ENCODE measurements at places on chromosomes 2 and 18.

- DNase-seq, result no peak
Measured at GRCh38 chr2:189834059-189834458, 49.8 kb downstream of the PMS1 start.

DNA sequence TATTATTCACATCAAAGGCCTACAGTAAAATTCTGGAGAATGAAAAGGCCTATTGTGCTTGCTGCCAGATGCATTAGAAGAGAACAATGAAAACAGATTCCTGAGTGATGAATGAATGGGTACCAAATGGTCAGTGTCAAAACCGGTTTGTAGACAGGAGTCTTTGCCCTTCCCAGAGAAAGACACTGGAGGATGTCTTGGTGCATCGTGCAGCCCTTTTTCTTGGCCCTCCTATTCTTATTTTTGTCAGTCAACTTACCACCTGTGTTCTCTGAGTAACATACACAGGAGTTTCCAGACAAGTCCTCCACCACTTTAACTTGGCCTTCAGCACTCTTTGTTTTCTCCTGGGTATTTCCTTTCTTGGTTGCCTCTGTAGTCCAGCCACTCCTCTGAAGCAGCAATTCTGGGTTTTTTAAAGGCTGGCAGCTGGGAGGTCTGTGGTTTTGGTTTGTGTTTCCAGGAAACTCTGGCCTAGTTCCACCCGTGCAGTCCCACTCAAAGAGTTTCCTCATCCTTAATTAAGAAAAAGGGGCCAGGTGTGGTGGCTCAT is 29.4 kb downstream of the PSTPIP2 start:
- no peak for DNase-seq

DNA sequence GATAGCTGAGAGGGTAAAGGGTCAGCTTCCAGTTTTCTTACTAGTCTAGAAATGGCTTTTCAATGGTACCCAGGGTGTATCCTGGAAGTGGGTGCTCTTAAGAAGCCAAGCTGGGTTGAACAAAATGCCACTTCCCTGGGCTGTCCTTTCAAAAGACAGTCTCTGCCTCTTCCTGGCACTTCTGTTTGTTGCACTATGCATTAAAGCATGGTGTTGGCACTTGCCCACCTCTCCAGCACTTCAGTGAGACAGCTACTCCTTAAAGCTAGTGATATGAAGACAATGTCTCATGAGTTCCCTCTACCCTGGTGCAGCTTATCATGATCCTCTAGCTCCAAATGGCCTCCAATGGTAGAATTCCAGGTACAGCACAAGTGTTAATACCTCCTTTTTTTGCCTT is 74.3 kb upstream of the IGFBP5 start:
- no peak for DNase-seq

GRCh38 chr2:48220501-48220900 is 309.5 kb upstream of the STON1 start:
- no peak for DNase-seq

DNA sequence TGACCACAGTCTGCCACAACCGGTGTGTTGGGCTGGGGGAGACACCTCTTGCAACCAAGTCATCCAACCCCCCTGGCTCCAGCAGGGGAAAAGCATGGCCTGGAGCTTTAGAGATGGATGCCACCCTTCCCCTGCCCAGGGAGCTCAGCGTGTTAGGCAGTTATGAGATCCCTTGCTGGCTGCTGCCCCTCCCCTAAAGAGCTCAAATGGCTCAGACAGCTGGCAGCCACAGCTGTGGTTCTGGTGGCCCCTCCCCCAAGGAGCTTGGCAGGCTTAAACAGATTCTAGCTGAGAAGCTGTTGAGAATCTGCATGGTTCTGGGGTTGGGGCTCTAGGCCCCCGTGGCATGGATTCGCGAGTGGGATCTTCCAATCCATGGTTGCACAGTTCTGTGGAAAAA is 64.7 kb downstream of the TEX51 start:
- no peak for DNase-seq

DNA sequence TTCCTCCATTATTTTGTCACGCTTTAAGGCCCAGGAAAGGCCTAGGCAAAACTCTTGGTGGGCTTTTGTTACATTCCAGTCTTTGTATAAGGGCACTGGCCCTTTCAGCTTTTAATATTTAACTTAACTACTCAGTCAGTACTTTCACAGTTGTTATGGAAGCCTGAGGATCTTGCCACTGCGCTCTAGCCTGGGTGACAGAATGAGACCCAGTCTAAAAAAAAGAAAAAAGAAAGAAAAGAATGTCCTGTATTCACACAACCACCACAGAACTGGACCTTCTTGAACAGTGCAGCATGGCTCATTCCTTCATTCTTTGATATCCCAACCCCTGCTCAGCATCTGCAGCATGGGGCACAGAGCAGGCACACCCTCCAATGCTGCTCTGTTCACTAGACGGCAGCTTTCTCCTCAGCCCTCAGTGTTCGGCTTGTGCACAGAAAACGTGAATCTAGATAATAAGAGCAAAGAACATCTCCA is 93.4 kb upstream of the MSH2 start:
- no peak for DNase-seq

DNA sequence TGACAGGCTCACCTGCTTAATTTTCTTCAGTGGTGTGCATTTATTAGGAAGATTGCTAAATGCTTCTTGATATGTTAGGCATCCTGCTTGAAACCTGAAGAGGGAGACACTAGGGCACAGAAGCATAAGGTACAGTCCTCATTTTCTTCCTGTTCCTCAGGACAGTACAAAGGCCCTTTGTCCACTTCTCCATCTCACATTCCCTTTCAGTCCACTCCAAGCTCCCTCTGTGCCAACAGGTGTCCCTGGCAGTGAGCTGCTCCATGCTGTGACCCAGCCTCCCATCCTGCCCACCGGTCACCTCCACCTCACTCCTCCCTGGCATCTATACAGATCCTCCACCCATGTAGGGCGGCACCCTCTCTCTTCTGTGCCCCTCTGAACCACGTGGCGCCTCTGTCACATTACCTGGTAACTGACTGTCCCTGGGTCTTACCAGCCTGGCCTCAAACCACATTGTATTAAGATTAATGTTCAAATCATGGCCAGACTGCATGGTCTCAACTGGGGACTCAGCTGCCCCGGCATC is 162.8 kb downstream of the VAPA start:
- DNase-seq, result no peak

GRCh38 chr18:68456985-68457384 is 257.9 kb downstream of the TMX3 start:
- no peak for DNase-seq

DNA sequence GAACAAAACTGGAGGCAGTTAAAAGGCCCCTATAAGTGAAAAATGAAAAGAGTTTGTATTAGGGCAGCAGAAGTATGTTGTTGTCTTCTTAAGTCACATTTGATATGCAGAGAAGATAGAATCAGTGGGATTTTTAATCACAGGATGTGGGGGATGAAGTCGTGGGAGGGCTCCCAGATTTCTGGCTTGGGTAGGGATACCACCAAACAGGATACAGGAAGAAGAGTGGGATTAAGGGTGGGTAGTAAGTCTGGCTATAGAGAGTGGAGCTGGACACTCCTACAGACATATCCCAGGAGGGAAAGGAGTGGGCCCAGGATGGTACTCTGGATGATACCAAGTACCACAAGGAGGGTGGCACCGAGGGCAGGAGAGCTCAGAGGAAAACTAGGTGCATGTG is 99.3 kb downstream of the GAREM1 start:
- DNase-seq, result no peak

DNA sequence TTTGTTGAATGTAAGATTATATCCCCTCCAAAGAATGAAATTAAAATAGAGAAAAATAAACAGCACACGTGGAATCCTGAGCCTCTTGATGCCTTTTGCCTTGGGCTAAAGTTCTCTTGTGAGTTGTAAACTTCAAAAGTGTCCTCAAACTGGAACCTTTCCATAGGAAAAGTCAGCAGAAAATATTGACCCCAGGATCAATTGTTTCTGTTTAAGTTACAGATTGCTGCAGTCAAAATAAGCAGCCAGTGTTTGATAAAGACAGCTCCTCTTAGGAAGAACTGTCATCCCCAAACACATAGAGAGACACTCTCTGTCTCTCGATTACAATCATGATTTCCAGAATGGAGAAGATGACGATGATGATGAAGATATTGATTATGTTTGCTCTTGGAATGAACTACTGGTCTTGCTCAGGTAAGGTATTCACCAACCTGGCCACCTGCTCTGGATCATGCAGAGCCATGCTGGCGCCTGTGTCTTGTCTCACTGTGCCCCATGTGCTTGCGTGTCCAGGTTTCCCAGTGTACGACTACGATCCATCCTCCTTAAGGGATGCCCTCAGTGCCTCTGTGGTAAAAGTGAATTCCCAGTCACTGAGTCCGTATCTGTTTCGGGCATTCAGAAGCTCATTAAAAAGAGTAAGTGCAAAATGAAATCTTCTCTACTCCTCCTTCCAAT is at the start of gene SPP2:
Gene SPP2, plus strand, starts transcription at position 248 of the 681 bp plus-strand sequence. Its CDS starts 85 bp downstream, at position 333.
- DNase-seq, result no peak

- DNase-seq, result no peak
Measured at GRCh38 chr2:25132299-25132635, 36.1 kb downstream of the POMC start.

DNA sequence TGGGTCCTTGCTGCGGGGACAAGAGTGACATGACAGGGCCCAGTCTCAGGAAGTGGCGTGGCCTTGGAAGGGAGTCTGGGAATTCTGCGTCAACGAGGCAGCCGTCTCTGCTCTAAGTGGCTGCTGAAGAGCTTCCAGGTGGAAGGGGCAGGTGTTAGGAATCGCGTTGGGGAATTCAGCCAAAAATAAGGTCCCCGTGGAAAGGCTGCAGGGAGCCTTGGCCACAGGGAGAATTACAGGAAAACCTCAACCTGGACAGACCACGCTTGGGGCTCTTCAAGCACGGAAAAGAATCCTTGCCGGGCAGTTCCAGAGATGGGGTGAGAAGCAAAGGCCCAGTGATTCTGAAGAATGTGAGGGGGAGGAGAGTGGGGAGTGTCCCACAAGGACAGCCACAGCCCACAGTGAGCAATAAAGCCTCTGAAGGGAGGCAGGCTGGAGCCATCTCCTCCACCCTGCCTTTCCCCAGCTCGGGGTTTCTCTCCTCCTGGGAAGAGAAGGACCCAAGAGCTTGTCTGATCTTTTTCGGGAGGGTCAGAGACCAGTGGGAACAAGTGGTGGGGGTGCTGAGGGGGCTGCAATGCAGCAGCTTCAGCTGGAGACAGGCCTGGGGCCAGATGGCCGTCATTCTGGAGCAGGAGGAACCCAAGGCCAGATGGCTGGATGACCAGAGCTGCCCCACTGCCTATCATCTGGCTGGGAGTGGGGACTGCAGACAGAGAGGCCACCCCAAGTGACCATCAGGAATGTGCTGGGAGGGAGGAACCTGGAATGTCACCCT is 106.4 kb upstream of the SMAD2 start:
- DNase-seq, result no peak

GRCh38 chr2:167181688-167182087 is 293.4 kb downstream of the XIRP2 start:
- DNase-seq, result no peak

- DNase-seq, result no peak
Measured at GRCh38 chr2:150036622-150037021, 449.0 kb upstream of the MMADHC start.

DNA sequence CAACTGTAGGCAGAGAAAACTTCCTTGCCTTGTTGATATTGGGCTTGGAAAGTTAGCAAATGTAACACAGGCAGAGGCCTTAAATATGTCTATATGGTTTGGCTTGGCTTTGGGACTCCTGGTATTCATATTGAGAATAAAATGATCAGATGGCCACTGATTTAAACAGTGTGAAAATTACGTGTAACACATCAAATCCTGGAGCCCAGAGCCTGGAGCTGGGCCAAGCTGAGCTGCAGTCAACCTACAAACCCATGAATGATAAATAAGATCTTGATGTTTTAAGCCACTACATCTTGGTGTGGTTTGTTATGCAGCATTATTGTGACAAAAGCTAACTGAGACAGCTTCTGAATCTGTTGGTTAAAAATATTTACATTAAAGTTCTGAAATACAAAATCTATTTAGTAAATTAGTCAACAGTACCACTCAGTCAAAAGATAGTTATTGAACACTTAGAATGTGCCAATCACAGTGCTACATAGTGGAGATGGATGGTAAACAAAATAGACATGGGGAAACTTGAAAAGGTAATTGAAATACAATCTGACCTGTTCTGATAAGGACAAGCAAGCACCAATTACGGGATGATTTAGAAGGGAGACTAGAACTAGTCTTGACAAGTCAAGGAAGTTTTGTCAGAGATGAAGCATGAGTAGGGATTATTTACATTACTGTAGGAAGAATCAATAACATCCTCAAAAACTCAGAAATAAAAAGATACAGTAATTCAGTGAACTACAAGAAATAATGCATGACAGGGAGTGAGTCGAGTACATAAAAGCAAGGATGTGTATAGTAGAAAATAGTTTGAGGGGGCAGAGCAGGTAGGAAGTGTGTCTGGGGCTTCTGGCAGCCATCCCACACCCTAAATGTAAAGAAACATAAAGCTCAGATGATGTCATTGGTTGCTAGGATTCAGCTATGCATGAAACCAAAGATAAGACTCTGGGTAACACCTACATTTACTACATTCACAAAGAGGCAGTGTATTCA is 157.7 kb downstream of the HNMT start:
- DNase-seq, result no peak

DNA sequence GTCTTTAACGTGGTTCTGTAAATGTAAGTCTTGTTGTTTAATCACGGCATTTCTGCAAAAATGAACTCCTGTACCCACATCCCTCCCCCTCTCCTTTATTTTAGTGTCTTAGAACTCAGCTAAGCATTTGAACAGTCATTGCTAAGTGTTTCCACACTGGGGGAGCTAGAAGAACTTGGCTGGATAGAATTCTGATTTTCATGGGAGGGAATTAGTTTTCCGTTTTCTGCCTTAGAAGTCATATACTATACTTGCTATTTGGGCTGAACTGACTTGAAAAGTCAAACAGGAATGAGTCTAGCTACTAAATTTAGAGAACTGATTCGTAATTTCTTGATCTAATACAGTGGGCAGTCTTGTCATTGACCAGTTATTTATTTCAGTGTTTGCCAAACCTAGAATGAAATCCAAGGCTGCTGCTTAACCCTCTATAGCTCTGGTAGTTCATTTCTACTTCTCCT is 61.1 kb downstream of the FMNL2 start:
- DNase-seq, result no peak
